ENCODE measurements at places on chromosomes 12 and 14.

- no peak for DNase-seq
Measured at GRCh38 chr12:82968631-82969367, 282.1 kb downstream of the TMTC2 start.

- no peak for DNase-seq
Measured at GRCh38 chr12:92634202-92634601, 68.6 kb upstream of the PLEKHG7 start.

- DNase-seq, result no peak
Measured at GRCh38 chr14:95183532-95184412, 26.4 kb upstream of the DICER1 start.

DNA sequence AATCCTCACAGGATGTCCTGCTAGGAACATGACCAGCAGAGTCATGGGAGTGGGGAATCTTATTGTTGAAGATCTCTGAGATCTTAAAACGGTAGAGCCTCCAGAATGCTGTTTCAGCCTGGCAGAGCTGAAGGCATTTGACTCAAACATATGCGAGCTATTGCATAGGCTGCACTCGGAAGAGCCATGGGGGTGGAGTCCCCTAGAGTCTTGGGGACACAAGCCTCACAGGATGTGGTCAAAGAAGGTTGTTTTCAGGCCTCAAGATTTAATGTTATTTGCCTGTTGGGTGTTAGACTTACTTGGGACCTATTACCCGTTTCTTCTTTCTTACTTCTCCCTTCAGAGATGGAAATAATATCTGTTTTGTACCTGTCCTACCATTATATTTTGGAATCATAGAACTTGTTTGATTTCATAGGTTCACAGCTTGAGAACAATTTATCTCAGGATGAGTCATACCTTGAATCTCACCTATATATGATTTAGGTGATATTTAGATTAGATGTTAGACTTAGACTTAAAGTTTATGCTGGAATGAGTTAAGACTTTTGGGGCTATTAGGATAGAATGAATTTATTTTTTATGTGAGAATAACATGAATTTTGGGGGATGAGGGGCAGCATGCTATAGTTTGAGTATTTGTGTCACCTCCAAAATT lies 172.2 kb upstream of the ATP2B1 start:
- DNase-seq, result peak; percentile 36

DNA sequence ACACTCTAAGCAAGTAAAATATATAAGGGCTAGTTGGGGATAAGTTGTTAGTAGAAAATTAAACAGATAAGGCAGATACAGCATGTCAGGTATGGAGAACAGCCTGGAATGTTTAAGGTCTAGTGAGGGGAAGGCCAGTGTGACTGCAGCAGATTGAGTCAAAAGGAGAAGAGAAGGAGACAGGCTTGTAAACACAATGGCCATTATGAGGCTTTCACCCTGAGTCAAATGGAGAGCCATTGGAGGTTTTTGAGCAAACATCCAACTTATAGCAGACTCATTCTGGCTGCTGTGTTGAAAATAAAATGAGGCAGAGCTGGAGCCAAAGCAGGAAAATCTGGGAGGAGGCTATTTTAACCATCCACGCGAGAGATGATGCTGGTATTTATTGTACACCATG lies 142.0 kb downstream of the DUSP6 start:
- no peak for DNase-seq

GRCh38 chr12:49980501-49981349 lies 8.0 kb downstream of the AQP6 start:
- no peak for DNase-seq

GRCh38 chr14:59391388-59391787 lies 73.8 kb downstream of the GPR135 start:
- DNase-seq, result no peak

- DNase-seq, result no peak
Measured at GRCh38 chr12:105948331-105948730, 190.4 kb downstream of the NUAK1 start.

All from activated B cell treated with CpG ODN at 0.5 μM for 24 hours (primary cell).